ENCODE measurements at places on chromosomes 6 and 20.

DNA sequence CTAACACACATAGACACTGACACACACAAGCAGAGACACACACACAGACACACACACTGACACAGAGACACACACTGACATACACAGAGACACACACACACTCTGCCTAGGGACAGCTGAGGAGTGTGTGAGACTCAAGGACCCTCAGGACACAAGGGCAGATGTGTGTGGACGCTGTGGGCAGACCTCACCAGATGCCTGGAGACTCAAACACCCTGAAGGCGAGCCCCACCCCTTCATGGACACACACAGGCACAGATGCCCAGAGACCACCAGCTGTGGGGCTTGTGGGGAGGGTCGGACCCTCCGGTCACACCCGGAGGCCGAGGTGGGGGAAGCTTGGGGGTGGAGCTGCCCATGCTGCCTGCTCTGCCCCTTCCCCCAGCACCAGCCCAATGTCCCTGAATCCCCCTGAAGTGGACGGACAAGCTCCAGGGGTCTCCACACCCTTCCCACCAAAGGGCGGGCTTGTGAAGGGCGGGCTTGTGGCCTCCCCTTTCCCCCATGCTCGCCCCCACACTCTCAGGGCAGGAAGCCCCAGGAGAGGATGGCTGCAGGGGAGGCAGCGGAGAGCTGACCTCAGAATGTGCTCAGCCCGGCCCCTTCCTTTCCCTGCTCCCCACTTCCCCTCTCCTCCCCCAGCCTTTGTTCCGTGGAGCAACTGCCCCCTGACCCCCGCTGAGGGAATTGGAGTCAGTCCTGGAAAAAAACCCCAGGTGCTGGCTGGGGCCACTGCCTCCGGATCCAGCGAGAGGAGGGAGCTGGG is 13.9 kb upstream of the ABHD16B start:
- no peak for DNase-seq

DNA sequence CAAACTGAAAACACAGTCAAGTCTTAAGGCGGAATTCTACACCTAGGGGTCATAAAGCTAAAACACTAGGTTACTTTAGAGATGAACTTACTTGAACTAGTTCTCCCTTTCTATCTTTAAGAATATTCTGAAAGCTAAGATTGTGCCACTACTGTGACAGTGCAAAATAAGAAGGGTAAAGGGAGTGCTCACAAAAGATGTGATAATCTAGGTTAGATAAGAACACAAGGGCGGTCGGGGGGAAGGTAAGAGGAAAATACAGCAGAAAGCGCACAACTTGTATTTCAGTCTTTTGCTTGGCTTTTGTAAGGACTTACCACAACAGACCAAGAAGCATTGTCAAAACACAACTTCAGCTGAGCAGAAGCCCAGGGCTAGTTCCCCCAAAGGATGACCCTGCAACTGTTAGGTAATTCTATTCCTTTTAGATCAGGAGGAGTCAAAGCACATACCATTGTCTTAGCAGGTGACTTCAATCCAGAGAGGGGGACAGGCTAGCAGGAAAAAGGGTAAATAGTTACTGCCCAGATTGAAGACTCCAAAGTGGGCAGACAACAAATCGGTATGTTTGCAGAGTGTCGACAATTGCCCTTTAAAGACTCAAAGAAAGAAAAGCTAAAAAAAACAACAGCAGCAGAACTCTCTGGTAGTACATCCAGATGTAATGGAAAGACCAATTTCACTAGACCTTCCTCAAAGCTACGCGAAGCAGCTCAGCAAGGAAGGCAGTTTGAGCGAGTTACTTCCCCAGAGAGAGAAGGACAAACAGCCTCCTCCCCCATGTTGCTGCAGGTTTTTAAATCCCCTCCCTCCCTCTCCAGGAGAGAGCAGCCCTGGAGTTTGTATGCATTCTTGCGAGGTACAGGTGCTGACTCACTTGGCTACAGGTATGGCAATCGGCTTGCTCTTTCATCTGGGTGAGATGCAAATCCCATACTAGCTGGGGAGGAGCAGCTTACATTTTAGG is 59.0 kb downstream of the RIPOR2 start:
- DNase-seq = no peak

DNA sequence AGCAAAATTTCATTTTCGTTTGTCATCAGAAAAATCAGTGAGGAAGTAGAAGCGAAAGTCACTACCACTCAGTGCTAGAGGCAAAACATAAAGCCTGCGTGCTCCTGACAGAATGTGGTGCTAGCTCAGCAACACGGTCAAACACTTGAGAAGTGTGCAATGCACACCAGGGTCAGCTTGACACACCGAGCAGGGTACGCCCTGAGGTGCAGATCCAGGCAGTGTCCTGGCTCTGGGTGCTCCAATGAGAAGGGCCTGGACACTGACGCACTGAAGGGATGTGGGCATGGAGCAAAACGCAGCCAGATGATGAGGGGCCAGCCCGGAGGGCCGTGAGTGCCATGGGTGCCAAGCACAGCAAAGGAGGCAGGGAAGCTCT is 5.9 kb downstream of the RNASET2 start:
- DNase-seq = no peak

- no peak for DNase-seq
These were observed 168.0 kb upstream of the CHD6 start for GRCh38 chr20:41786158-41786557.

DNA sequence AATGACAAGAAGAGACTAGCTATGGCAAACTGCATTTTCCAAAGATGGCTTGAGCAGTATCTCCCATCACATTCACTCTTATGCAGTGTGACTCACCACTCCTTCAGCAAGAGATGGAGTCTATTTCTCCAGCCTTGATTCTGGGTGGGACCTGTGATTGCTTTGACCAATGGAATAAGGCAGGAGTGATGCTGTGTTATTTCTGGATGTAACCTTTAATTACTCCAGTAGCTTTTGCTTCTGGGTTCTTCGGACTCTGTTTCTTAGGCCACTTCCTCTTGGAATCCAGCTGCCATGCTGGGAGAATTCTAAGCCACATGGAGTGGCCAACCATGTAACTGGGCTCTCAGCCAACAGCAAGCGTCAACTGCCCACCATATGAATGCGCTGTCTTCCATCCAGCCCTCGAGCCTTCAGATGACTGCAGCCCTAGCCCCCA is 50.7 kb downstream of the TGM2 start:
- DNase-seq = no peak

GRCh38 chr6:34958734-34959133 is 69.7 kb downstream of the ANKS1A start:
- no peak for DNase-seq

- no peak for DNase-seq
These were observed 295.9 kb downstream of the NKAIN2 start for GRCh38 chr6:124099520-124099919.

- DNase-seq = no peak
These were observed 101.5 kb upstream of the DUSP22 start for GRCh38 chr6:190596-191395.

DNA sequence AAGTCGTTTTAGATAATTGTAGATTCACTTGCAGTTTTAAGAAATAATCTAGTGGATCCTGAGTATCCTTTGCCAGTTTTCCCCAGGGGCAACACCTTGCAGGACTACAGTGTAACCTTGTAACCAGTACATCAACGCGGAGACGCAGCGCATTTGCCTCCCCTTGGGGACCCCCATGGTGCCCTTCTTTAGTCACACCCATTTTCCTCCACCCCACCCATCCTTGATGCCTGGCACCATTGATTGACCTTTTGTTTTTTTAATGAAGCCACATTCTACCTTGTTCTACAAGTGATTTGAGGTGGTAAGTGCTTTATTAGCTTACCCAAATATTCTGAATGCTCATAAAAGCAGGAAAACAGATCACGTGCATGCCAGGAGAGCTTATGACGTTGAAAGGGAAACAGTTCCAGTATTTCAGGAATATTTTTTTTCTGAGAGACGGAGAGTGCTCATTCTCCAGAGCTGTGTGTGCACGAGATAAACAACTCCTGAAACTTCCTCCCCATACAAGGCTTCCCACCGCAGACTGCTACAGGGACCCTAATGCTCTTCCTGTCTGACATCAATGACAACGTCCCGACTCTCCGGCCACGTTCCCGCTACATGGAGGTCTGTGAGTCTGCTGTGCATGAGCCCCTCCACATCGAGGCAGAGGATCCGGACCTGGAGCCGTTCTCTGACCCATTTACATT is 35.7 kb downstream of the CDH26 start:
- DNase-seq = no peak

DNA sequence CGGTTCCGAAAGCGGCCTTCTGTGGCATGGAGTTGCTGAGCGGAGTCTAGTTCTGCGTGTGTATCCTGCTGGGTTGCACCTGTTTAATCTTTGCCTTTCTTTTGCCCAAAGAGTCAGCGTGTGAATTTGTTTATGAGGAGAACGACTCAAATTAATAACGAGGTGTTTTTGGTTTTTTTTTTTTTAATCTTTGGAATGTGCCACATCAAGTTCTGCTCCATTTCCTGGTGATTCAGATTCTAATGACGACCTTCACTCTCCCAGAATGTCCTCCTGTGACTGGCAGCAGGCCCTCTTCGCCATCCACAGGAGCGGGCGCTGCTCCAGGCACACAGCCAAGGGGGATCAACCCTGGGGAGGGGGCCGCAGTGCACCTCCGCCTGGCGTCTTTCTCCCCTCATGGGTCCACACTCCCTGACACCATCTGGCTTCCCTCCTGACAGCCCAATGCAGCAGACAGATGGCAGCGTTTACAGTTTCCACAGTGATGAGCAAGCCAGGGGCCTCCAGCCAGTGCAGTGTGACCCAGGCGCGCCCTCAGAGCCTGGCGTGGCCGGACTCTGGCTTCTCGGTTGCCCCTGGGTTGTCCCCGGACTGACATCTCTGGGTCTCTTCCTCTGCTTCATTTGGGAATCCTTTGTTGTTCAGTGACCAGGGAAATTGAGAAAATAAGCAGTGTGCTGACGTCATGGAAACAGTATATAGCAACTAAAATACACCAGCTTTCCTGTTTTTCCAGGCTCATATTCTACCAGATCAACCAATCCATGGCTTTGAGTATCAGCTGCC is 27.5 kb upstream of the AFDN start:
- no peak for DNase-seq

DNA sequence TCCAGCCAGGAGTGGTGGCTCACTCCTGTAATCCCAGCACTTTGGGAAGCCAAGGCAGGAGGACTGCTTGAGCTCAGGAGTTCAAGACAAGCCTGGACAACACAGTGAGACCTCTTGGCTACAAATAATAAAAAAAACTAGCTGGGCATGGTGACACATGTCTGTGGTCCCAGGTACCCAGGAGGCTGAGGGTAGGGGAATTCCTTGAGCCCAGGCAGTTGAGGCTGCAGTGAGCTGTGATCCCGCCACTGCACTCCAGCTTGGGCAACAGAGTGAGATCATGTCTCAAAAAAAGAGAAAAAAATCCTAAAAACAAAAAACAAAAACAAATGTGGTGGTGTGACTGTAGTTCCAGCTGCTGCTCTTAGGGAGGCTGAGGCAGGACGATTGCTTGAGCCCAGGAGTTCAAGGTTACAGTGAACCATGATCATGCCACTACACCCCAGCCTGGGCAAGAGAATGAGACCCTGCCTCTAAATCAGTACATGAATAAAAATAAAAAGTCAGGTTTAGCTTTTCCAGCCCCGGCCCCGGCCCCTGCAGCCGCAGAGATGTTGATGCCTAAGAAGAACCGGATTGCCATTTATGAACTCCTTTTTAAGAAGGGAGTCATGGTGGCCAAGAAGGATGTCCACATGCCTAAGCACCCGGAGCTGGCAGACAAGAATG is 13.5 kb upstream of the SNRPC start:
- DNase-seq = no peak

- no peak for DNase-seq
These were observed 94.3 kb downstream of the PHACTR3 start for GRCh38 chr20:59698598-59698997.

GRCh38 chr20:35604449-35604747 is 11.2 kb upstream of the SPAG4 start:
- no peak for DNase-seq

- DNase-seq = no peak
These were observed 4.2 kb downstream of the MAPRE1 start for GRCh38 chr20:32823737-32824588.

DNA sequence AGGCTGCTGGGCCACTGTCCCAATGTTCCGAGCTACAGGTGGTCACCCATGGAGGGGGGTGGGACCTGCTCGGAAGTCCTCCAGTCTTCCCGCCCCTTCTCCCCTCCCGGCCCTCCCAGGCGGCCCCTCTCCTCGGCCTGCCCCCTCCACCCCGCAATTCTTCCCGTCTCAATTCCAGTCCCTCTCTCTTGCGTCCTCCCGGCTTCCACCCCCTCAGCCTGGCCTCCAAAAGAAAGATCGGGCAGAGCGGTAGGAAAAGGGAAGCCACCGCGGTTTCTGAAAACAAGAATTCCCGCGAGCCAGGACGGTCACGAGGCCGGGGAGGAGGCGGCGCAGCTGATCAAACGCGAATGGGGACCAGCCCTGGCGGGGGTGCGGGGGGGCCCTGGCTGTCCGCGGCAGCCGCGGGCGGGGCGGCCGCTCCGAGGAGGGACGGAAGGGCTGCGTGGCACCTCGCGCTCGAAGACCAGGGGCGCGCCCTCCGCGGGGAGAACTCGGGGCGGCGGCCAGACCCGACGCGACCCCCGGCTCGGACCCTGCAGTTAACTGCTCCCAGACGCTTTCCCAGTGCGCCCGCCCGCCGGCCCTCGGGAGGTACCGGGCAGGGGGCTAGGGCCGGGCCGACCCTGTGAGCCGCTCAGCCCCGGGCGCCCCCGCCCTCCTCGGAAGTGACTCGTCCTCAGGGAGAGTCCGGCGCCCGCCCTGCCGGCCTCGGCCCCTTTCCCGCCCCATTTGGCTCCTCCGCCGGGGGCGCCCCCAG is 1.0 kb downstream of the PXDC1 start:
- DNase-seq = peak; percentile 7

GRCh38 chr6:67952121-67952520 is 683.0 kb upstream of the ADGRB3 start:
- DNase-seq = no peak

- no peak for DNase-seq
These were observed 82.2 kb upstream of the SLC22A16 start for GRCh38 chr6:110558575-110558974.

- DNase-seq = peak; percentile 55
These were observed at the start of gene GNAS for GRCh38 chr20:58852543-58853271. GNAS (plus strand) TSS chr20:58852716.
